NCI-H2081 (cell line): ENCODE measurements at places on chromosomes 12 and 14.

- DNase-seq, result no peak
Measured at GRCh38 chr14:22489957-22490950, 98.8 kb downstream of the DAD1 start.

DNA sequence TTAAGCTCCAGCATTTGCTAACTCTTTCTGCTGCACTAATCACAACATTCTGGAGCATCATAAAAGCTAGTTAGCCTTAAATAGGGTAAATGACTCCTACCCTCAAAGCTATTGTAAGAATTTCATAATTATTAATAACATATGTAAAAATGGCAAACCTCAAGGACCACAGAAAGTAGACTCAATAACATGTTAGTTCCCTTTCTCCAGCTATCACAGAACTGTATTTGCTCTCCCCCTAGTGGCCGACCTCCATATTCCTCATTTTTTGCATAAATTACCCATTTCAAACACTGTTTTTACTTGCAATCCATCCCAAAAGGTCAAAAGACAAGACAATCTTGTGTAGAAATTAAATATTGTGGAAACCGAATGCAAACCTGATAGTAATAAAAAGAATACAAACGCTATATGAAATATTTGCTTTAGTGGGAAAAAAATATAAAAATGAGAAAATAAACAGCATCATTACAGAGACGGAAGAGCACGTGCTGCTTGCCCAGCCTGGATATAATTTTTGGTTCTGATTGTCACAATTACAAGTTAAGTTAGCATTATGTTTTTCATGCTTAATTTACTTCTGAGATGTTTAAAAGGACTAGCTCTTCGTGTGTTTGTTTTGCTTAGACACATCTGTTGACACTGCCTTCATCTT lies 97.9 kb downstream of the RERGL start:
- peak; percentile 81 for DNase-seq

GRCh38 chr12:51393676-51394545 lies 2.7 kb upstream of the GALNT6 start:
- no peak for DNase-seq

DNA sequence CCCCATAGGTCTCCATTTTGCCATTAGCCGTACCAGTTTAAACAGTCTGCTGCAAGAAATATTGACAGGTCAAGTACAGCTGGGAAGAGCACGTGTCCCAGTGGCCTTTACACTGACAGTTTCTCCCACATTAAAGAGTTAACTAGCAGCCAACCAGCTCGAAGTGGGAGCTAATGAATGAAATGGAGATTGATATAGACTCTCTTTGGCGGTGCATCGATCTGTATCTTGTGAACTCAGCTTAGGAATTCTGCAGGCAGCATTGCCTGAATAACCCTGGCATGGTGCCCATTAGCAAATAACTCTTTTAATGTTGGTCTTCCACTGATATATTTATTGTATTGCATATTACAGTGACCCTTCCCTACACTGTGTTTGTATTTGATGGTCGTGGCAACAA lies 319.4 kb downstream of the EGLN3 start:
- no peak for DNase-seq

GRCh38 chr12:41606468-41607445 lies 418.6 kb downstream of the PDZRN4 start:
- no peak for DNase-seq

DNA sequence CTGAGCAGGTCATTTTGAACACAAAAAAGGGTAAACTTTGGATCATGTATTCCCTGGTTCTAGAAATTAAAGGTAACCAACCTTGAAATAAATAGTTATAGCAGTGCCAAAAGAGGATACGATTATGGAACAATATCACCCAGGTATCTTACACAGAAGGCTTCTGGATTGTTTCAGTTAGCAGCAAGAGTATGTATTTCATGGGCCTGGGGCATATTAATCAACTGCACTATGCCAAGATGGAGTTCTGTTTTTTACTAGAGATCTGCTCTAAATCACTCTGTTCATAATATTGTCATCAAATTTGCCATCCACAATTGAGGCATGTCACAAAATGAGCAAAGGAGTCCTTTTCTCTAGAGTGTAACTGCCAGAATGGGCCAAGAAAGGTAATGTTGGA lies 357.1 kb downstream of the RAD51B start:
- no peak for DNase-seq

DNA sequence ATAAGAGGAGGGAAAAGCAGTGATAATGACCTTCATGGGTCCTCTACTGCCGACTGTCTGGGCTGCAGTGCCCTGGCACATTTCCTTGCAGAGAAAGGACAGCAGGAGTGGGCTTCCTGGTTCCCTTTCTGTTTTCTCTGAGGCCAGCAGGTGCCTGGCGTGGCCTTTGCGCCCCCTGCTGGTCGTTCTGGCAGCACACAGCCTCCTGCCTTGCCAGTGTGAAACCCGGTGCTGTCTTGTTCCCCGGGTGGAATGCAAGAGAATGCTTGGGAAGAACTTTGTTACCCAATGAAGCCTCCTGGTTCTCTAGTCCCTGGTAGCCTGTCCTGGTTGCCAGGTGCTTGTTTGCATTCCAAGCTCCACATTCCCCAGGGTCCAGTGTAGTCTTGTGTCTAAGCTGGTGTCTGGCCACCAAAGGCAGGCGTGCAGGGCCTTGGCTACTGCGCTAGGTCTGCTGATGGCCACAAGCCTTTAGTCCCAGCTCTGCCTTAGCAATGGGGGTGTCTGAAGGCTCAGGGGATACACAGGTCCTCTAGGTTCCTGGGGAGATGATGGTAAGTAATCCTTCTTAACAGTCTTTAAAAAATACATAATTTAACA lies 1392.4 kb upstream of the TMEM132C start:
- DNase-seq, result peak; percentile 70

DNA sequence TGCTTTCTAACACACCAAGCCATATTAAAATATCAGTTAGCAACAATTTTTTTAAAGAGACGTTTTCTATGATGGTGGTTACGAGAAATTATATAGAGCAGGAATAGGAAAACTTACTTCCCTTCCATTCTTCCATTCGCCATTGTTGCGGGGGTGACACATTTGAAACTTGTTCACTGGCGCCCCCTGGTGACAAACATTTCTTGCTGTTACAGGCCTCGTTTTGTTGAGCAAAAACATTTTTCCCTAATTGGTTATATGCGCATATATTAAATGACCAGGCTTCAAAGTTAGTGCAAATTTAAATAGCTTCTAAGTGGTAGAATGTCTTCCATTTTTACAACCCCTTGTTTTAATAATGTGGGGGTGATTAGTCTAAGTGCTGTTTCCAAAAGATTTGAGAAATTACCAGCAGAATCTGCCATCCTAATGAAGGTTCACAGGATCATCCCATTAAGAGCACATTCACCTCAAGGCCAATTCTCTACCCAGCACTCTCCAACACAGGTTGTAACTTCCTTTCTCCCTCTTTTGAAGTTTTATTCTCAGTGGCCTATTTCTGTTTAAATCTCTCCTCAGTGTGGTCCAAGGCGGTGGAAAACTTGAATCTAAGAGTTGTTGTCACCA lies 1124.7 kb downstream of the FLRT2 start:
- peak; percentile 67 for DNase-seq

DNA sequence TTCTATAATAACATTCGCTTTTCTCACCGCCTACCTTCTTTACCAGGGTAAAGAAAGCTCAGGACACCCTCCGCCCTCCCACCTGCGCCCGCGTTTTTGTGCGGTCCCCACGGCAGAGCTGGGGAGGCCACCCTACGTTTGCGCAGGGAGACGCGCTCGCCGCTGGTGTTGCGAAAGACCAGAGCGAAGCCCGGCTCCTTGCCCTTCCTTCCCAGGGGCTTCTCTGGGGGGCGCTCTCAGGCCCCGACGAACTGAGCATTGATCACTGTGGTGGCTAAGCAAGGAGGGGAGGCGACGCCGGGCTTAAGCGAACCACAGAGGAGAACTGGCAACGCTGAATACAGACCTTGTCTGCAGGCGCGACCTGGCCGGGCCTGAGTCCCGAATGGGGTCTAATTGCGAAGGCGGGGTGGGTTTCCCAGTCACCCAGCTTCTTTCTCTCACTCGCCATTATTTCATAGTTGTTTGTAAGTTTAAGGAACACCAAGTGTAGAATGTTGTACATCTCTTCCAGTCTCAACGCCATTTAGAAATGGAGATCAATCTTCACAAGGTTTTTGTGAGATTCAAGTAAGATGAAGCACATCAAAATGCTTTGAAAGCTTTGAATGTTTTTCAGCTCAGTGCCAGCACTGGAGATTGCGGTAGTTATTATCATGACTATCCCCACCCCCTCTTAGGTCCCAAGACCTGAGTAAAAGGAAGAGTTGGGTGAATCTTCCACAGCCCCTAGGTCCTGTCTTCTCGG lies 1.7 kb upstream of the NKX2-1 start:
- no peak for DNase-seq

DNA sequence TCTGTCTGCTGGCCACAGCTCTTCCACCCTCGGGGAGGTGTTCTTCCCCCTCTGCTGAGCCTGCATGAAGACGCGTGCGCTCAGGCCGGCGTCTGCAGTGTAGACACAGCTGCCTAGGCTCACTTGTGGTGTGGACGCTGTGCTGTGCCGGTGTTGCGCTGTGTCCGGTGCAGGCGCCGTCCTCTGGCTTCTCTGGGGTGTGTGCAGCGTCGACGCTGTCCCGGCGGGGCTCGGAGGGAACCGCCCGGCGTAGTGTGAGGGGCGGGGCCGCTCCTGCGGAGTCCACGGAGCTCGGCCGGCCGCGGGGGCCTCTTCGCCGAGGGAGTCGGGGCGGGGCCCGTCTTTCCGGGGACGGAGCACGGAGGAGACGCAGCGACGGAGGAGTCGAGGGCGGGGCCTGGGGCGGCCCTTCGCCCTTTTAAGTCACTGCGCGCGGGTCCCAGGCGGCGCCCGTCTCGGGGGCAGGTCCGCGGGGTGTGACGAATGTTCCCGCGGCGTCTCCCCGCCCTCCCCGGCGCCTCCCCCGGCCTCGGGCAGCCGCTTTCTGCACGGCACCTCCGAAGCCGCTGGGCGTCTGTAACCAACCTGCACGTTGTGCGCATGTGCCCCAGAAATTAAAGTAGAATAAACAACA lies 45.2 kb downstream of the NOC4L start:
- DNase-seq, result peak; percentile 52

GRCh38 chr14:92154283-92154942 lies 32.6 kb downstream of the CPSF2 start:
- DNase-seq, result peak; percentile 52

DNA sequence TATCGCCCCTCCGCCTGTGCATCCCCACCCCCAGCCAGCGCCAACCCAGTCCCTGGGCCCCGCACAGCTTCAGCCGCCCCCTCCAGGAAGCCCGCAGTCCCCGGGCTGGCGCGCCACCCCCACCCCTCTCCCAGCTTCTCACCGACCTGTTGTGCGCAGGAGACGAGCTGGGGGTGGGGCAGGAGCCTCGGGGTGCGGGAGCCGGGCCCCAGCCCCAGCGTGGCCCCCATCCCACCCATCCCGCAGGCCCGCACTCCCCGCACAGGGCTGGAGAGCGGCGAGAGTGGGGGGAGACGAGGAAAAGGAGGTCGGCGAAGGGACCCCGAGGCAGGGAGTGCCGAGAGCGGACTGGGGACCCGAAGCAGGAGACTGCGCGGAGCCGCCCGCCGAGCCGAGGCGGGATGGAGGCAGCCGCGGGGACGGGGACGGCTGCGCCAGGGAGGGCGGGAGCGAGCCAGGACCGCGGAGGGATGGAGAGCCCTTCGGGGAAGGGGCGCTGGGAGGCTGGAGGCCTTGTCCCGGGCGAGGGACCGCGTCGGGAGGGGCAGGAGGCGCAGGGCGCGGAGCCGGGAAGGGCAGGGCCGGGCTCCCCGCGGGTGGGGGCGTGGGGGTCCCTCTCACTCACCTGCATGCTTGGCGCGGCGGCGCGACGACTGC lies 498 bp downstream of the PIANP start:
- no peak for DNase-seq

DNA sequence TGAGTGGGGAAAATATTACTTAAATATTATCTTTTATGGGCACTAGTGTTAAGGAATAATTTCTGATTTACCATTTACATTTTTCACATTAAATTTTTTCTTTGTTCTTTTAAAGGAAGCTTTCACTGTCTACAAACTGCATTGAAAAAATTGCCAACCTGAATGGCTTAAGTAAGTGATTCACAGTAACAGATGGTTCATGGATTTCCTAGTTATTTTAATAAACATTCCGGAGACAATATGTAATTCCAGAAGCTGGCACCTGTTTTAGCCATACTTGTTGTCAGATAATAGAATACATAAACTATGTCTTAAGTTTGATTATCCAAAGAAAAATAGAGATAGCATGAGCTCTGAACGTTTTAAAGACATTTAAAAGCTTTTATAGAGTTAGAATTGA lies 17.1 kb downstream of the DNAL1 start:
- DNase-seq, result no peak

GRCh38 chr14:88496414-88496813 lies 58.4 kb downstream of the PTPN21 start:
- DNase-seq, result no peak

- DNase-seq, result no peak
Measured at GRCh38 chr12:110286623-110287022, 5.6 kb downstream of the ATP2A2 start.

DNA sequence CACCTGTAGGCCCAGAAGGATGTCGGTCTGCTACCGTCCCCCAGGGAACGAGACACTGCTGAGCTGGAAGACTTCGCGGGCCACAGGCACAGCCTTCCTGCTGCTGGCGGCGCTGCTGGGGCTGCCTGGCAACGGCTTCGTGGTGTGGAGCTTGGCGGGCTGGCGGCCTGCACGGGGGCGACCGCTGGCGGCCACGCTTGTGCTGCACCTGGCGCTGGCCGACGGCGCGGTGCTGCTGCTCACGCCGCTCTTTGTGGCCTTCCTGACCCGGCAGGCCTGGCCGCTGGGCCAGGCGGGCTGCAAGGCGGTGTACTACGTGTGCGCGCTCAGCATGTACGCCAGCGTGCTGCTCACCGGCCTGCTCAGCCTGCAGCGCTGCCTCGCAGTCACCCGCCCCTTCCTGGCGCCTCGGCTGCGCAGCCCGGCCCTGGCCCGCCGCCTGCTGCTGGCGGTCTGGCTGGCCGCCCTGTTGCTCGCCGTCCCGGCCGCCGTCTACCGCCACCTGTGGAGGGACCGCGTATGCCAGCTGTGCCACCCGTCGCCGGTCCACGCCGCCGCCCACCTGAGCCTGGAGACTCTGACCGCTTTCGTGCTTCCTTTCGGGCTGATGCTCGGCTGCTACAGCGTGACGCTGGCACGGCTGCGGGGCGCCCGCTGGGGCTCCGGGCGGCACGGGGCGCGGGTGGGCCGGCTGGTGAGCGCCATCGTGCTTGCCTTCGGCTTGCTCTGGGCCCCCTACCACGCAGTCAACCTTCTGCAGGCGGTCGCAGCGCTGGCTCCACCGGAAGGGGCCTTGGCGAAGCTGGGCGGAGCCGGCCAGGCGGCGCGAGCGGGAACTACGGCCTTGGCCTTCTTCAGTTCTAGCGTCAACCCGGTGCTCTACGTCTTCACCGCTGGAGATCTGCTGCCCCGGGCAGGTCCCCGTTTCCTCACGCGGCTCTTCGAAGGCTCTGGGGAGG lies at the start of gene LTB4R:
LTB4R (plus strand) TSS at position 857 of the 959 bp plus-strand sequence. CDS start 4,150 bp downstream, outside the sequence.
- DNase-seq, result no peak

DNA sequence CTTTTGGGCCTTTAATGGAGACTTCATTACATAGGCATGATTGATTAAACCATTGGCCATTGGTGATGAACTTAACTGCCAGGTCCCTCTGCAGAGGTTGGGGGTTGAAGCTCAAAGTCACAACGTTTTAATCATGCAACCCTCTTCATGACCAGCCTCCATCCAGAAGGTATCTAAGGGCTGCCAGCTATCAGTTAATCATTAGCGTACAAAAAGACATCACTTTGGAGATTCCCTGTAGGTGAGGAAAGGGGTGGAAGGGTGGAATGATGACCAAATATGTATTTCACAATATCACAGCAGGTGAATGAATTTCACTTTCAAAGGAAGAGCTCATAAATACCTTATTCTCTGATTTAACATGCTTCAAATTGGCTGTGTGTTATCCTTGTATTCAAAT lies 92.0 kb downstream of the MIPOL1 start:
- DNase-seq, result no peak
